Endodermal cell (in vitro differentiated cells): ENCODE measurements at places on chromosomes 11 and 22. TPM values are rescaled to one million over a fixed set of nuclear protein-coding genes. Genes with fewer than 3 reads are reported as not detected.

PLAAT4 gene
- total RNA-seq, result 0.66 TPM in 1 of 2 replicates, not detected in the other

P2RY2 gene
- 0.54 to 0.60 TPM (median 0.59 TPM) in 3 replicates for total RNA-seq

CCDC90B gene
- total RNA-seq, result 92.2 to 123 TPM (median 105 TPM) in 3 replicates

CSNK2A3 gene
- total RNA-seq, result 0.81 and 2.1 TPM in 2 replicates

DNA sequence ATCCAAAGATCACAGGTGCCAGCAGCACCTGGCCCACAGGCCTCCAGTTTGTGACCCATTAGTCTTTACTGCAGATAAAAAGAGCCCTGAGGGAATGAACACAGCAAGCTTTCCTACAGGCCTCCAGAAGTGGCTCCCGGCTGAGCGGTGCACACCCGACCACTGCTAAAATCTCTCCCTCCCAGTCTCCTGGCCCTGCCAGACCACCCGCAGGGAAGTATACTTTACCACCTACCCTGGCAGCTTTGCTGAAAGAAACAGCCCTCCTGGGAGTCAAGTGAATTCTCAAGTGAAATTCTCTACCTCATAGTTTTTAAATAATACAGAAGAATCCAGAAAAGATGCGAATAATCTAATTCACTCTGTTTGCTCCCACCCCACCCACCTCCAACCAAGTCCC is 15.4 kb upstream of the MTNR1B start:
- no peak for DNase-seq
- no peaks in the 10 kb centered on the region for H3K4me1 ChIP-seq
- H3K27me3 ChIP-seq, result no peaks in the 10 kb centered on the region

- H3K27me3 ChIP-seq, result no peaks in the 10 kb centered on the region
- no peaks in the 10 kb centered on the region for H3K36me3 ChIP-seq
- H3K27ac ChIP-seq, result no peak overlapping the region
- no peak for DNase-seq
- H3K4me1 ChIP-seq, result no peaks in the 10 kb centered on the region
Measured at GRCh38 chr11:75184757-75185425, 34.0 kb downstream of the SLCO2B1 start.

GRCh38 chr11:31651822-31652221 is 142.3 kb downstream of the ELP4 start:
- H3K4me1 ChIP-seq, result no peaks in the 10 kb centered on the region
- H3K27ac ChIP-seq, result no peak overlapping the region
- H3K36me3 ChIP-seq, result no peaks in the 10 kb centered on the region
- DNase-seq, result no peak

GRCh38 chr11:119190531-119190930 is 5.3 kb downstream of the NHERF4 start:
- peak; percentile 23 for DNase-seq
- H3K36me3 ChIP-seq, result no peaks in the 10 kb centered on the region
- H3K27ac ChIP-seq, result no peak overlapping the region
- no peaks in the 10 kb centered on the region for H3K27me3 ChIP-seq

- H3K4me1 ChIP-seq, result no peaks in the 10 kb centered on the region
- no peaks in the 10 kb centered on the region for H3K27me3 ChIP-seq
- no peaks in the 10 kb centered on the region for H3K36me3 ChIP-seq
Measured at GRCh38 chr11:15468466-15468865, 353.7 kb downstream of the INSC start.
